ENCODE measurements at places on chromosomes 11 and 22.
A peak's percentile ranks its signal among the peaks of the same experiment; 100 is the strongest.

- DNase-seq, result no peak
Measured at GRCh38 chr22:50734986-50735738, 2.8 kb upstream of the ACR start.

DNA sequence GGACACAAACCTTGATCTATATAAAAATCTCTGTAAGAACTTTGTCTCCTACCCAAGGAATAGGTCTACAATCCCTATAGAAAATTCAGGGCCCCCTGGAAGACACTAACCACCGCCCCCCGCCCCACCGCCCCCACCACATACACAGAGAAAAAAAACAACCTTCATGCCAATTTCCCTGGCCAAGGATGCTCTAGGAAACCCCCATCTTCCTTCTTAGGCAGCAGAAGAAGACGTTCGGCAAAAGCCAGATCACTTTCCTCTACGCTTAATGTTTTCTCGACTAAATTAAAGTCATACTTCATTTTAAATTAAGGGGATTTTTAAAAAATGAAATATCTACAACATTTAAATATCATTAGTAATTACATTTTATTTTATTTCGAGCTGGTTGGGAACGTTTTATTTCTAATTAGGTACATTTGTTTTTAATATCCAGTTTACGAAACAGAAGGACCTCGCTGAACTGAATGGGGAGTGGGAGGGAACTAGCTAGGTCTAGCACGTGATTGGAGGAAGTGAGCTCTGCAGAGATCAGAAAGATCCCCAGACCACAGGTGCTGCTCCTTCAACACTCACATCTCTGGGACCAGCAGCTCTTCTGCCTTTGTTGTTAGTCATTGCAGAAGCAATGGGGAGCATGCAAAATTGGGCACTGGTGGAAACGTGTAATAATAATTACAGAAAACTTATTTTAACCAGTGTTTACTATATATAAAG, 472.3 kb downstream of the MN1 start:
- DNase-seq, result no peak

DNA sequence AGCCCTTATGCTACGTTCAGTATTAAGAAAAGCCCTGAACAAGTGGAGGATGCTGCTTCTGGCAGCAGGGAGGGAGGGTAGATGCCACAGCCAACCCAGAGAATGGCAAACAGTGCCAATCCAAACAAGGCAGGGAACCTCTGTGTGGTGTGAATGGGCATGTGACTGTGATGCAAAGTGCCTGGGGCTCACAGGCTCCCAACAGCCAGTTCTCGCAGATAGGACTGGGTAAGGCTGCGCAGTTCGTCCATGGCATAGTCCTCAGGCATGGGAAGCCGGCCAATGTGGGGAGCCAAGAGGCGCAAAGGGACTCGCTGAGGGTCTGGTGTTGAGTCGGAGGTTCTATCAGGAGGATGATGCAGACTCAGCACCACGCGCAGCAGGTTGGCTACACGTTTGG, 4.8 kb upstream of the CHRNA10 start:
- no peak for DNase-seq

GRCh38 chr22:19800761-19801244, 40.2 kb downstream of the TBX1 start:
- no peak for DNase-seq

GRCh38 chr11:58286249-58286648, 18.2 kb upstream of the OR10W1 start:
- DNase-seq, result peak; percentile 4

DNA sequence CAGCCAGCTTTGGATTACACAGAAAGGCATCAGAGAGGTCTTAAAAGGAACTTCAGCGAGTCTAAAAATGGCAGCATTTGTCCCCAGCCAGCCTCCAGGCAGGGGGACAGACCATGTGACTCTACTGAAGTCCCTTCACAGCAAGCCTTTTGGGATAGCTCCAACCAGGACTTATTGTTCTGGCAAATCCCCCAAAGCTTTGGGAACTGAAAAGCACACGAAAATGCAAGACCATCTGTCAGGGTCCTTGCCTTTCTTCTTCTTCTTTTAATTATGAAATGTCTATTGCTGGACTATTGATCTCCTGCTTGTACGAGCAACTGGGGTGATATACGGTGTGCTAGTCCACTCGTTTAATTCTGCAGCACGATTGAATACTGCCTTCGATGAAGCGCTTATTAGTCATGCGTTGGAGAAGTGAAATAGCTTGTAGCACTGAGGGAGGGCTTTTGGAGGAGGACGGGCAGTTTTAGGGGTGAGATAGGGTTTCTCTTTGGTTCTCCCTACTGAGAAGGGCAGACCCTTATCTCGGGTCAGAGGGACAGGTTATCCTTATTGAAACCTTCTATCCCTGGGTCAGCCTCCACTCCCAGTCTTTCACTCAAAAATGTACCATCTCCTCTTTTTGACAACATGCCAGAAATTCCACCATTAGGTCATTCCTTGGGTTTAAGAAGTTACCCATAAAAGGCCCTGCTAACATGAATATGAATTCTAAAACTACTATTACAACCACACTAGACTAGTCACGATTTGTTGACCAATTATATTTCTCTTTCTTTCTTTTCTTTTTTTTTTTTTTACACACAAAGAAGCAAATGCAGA, 416.4 kb downstream of the MIAT start:
- DNase-seq, result no peak

DNA sequence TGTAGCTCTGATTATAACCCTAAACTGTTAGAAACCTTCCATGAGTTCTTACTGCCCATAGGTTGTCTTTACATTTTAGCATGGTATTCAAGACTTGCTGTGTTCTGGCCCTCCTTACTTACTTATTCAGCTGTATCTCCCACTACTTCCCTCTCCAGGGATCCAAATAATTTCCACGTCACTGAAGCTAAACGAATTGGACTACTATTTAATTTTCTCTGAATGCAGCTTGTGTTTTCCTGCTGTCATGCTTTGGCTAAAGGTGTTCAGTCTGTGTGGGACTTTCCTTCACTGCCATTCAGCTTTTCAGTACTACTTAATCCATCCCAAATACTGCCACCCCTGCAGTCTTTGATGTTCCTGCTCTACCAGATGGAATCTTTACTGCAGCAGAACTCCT, 88.3 kb downstream of the UVRAG start:
- no peak for DNase-seq

DNA sequence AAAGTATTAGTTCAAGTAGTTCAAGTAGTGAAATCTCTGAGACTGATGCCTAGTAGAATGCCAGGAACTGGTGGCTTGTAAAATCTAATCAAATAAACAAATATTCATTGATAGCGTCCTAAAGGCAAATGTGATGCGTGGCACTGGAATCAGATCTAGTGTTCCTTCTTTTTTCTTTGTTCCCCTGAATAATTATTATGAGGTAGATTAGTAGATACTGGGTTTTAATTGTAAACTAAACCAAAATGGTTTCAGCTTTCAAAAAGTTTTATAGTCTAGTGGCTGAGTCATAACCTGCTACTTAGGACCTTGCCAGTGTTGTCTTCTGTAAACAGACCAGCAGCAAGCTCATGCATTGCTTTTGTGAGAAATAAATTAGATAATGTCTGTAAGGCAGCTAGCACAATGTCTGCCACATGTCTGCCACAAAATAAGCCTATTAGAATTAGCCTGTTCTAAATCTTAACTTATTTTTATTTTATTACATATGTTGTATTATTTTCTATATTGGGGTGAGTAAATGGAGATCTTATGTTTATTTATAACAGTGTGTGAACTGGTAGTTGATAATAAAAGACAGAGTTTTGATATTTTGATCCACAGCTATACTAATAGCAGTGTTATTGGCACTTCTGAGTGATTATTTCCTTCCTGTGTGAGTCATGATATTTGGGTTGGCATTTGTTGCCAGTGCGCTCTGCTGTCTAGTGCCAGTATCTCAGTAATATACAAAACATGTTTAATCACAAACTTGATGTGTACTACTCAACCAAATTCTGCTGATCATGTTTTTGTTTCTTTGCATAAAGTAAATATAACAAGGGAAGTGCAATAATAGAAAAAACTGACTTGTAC, 135.7 kb downstream of the TMEM135 start:
- DNase-seq, result peak; percentile 33

DNA sequence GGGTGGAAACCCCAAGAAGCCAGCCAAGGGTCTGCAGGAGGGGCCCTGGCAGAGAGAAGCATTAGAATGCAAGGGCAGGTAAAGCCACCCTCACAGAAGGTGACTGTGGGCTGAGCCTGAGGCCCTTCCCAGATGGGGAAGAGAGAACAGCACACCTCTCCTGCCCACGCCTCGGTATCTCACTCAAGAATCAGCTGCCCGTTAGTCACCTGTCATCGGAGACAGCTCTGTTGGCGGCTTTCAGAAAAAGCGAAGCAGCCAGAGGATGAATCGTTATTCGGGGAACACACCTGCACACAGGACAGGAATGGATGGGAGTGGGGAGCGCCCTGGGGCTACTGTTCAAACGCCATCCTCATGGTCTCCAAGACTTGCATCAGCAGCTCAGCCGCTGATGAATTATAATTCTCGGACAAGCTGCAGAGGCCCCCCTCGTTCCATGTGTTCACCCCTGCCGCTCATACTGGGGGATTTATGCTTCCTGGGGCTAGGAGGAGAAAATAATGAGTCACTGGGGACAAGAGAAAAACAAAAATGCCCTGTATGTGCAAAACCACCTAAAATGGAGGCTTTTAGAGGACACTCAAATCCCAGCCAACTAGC, 21.6 kb upstream of the TMA7B start:
- DNase-seq, result no peak

DNA sequence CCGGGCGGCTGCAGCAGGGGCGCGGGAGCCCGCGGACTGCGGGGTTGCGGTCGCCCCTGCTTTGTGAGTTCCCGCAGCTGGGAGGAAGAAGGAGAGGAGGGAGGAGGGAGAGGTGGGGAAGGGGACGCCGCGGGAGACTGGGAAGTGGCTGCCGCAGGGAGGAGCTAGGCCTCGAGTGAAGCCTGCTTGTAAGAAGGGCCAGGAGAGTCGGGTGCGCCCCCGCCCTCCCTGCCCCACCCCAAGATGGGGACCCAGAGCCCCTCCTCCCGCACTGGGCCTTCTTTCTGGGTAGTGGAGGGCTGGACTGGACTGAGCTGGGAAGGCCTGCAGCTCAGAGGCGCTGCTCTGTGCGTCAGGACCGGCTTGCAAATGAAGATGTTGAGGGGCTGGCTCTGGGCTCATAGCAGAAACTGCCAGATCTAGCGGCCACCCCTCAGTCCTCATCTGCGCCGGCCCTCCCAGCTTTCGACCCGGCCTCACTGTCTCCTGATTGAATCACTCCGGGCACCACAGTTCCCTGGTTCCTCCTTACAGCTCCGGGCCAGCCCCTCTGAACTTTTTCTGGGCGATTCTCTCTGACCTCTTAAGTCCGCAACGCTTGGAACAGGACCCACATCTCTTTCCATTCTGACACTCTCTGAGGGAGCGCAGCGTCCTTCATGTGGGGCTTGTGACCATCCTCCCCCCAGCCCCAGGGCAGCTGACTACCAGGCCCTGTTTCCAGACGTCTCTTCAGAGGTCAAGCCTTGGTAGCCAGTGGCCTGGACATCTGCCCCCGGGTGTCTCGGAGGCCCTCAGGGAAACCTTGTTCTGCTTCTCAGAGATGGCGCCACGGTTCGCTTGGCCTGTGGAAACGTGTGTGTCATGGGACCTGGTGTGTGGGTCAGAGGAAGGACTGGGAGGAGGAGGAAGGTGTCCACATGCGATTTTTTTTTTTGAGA, 21.9 kb downstream of the SERPINH1 start:
- DNase-seq, result no peak

DNA sequence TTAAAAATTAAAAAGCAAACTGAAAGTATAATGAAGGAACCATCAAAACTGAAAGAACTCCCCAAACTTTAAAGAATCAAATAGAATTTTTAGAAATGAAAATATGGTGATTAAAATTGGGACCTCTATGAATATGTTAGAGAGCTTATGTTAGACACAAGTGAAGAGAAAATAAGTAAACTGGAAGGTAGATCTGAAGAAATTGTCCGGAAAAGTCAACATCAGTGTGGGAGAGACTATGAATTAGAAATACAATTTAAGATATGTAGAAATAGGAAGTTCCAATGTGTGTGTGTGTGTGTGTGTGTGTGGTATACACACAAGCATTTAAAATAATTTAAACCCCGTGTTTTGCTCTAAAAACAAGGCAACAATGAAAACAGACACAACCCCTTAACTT, 4.9 kb upstream of the OR8B4 start:
- DNase-seq, result no peak

GRCh38 chr11:110812086-110812733, 100.0 kb upstream of the ARHGAP20 start:
- DNase-seq, result no peak

GRCh38 chr11:84865791-84866535, 761.2 kb downstream of the DLG2 start:
- no peak for DNase-seq

GRCh38 chr22:35998748-35999147, 29.9 kb downstream of the RBFOX2 start:
- no peak for DNase-seq

DNA sequence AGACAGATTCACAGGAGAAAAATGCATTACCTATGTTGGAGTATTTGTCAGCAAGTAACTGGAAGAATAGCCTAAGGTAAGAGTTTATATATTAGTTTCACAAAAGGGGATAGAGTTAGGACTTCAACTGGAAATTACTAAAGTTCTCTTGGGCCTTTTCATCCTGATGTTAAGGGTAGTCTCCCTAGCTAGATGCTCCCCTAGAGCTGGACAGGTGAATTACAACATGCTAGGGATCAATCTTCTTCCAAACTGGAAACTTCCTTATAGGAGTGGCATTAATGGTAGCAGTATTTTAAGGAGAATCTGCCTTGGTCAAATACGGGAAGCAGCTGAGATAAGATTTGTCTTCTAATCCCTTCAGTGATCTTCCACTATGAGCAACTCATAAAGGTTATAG, 632.8 kb upstream of the RAG2 start:
- DNase-seq, result no peak
